ENCODE measurements at places on chromosomes 2 and 18. TPM values are rescaled to one million over a fixed set of nuclear protein-coding genes. Genes with fewer than 3 reads are reported as not detected.

- peak; percentile 14 for DNase-seq
Observed at GRCh38 chr2:132632000-132632649, 37.9 kb downstream of the LYPD1 start.

GRCh38 chr2:163665817-163666216 is 70.0 kb downstream of the FIGN start:
- no peak for DNase-seq

- DNase-seq = peak; percentile 16
Observed at GRCh38 chr18:22637787-22638186, 220.1 kb upstream of the CTAGE1 start.

- no peak for DNase-seq
Observed at GRCh38 chr2:206713746-206714145, 4.5 kb downstream of the DYTN start.

- DNase-seq = no peak
Observed at GRCh38 chr2:18243816-18244215, 316.6 kb downstream of the RDH14 start.

MMADHC gene
- total RNA-seq = 118 TPM

C2orf76 gene
- total RNA-seq = 9.6 TPM

NMUR1 gene
- not detected for total RNA-seq

SGO2 gene
- total RNA-seq = 3.4 TPM

ITGB6 gene
- 68.5 TPM for total RNA-seq

NYAP2 gene
- total RNA-seq = not detected

STARD6 gene
- not detected for total RNA-seq
